ENCODE measurements at places on chromosomes 6 and 20.

GRCh38 chr6:27814665-27815424, 97.4 kb downstream of the OR2B2 start:
- peak; percentile 84 for DNase-seq

DNA sequence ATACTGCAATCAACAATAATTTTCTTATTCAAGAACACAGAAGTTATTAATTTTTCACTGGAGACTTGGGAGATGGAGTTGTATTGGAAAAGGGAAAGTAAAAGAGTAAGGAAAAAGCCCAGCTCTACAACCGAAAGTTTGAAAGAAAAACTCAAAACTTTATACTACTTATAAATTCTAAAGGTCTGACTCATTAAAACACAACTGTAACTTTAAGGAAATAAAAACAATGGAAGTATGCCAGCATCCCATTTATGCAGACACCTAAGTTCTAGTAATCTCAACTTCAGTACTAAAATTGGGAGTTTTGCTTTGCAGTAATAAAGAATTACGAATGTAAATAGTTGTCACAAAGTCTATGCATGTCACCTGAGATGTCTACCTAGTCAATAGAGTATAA, 80.6 kb downstream of the IRAK1BP1 start:
- DNase-seq = peak; percentile 23

DNA sequence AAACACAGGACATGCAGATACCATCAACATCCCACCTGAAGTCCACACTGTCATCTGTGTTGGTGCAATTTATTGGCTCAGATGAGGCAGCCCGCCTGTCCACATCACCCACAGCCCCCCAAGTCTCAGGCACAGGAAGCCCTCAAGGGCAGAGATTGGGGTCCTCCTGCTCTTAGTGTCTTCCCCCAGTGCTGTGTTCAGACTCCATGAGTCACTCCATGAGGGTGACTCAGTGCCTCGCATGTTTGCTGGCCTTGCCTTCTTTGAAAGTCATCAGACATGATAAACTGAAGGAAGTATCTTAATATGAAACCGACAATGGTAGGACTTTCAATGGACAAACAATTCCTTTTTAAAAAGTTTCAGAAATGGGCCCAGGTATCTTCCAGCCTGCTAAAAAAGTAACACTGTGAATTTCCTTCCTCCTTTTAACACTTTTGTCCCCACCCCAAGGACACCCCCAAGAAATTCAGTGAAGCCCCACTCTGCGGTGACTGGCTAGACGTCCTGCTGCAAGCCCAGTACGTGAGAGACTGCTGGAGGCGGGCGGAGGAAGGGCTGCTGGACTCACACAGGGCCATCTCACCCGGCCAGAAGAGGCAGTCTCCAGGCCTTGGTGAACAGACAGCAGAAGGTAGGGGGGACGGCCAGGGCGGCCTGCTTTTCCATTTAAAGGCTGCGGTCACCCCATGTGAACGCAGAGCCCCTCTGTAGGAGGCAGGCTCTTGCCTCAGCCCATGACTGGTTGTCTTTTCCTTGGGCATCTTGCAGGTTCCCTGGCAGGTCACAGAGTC, 43.0 kb upstream of the KCNK16 start:
- no peak for DNase-seq

DNA sequence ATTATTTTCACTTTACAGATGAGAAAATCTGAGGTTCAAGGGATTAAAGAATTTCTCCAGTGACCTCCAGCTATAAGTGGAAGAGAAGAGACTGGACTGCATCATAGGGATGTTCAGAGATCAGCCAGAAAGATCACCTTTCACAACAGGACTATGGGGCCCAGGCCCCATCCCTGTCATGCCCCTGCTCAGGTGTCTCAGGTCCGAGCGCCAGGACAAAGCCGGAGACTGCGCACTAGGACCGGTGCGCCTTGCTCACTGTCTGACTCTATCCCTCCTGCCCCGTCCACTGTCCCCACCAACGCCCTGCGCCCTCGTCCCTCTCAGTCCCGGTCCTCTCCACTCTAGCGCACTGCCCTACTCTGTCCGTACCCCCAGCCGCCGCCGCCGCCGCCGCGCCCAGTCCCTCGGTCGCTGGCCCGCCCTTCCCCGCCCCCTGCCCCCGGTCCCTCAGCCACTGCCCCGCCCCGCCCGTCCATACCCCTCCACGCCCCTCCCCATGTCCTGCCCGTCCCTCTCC, 521 bp upstream of the RAD21L1 start:
- DNase-seq = no peak

DNA sequence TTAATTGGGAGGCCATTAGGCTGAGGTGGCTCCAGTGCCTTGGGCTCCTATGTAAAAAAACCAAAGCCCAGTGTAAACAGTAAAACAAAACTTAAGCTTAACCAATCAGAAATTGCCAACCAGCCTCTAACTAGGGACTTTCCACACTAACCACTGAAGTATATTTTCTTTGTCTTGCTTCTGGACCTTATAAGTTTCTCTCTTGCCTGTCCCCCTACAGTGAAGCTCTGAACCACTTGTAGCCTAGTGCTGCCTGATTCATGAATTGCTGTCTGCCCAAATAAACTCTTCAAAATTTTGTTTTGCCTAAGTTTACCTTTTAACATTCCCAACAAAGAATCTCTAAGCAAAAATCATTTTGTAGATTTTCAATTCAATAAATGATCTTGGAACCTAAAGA, 28.2 kb downstream of the POPDC3 start:
- no peak for DNase-seq

- DNase-seq = no peak
These were observed 302.4 kb downstream of the THBS2 start for GRCh38 chr6:168951217-168951616.

DNA sequence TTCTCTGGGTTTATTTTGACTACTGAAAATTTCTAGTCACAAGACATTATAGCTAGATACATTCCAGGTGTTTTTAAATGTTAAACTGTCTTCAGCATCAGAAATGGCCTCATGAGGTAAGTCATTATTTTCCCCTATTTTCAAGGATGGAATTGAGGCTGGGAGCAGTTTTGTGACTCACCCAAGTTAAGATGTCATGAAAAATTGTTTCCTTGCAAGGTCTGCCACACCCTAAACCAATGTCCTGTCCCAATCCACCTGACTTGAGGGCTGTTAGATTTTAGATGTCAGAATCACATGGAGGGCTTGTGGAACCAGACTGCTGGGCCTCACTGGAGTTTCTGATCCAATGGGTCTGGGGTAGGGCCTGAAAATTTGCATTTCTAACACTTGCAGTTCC, 16.9 kb downstream of the SLC22A3 start:
- no peak for DNase-seq

- no peak for DNase-seq
These were observed 81.4 kb downstream of the LAMA2 start for GRCh38 chr6:128964233-128964755.

DNA sequence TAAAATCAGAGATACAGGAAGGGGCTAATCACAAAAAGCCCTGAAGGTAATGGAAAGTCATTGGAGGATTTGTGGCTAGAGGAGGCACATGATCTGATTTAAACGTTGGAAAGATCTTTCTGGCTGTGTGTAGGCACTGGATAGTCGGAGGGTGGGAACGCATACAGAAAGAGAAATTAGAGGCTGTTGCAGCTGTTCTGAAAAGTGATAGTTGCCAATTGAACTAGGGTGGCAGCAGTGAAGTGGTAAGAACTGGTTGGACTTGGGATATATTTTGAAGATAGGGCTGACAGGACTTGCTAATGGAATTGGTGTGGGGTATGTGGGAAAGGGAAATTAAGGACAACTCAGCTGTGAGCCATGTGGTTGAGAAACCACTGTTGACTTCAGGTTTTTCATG, 223.6 kb downstream of the OGFRL1 start:
- DNase-seq = no peak

- no peak for DNase-seq
These were observed at the start of gene MRAP2 for GRCh38 chr6:84033523-84034451. Gene MRAP2 (plus strand): TSS chr6:84033772. CDS start chr6:84055319, 21,547 bp downstream.

DNA sequence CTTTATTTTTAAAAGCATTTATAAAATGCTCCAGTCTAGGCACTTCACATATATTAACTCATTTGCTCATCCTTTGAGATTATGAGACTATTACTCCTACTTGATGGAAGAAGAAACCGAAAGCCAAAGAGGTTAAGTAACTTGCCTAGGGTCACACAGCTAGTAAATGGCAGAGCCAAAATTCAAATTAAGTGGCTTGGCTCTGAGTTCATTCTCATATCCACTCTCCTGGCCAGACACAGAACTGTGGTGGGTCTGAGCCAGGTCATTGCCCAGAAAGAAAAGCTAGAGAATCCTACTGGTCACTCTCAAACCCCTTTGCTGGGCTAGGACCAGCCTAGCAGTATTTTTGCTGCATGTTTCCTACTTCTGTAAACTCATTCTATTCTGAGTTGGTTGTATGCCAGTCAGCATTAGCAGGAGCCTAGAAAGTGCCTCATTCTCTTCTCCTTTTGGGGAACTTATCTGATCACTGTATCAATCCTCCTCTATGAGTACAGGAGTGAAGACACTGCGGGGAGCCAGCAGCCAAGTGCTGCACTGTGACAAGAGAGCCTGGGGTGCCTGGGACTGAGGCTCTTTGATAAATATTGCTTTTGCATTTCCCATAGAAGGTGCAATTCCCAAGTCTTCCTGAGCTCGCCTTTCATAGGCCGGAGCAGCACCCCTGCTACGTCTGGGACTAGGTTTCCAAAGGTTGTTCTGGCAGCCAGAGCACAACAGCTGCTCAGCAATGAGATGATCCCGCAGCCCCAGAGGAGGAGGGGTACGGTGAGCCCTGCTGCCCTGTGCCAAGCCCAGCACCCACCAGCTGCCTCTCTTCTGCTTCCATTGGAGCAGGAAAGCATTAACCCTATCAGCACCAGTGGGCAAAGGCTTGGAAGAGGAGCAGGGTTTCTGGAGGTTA, 728.3 kb downstream of the MAFB start:
- DNase-seq = no peak

- no peak for DNase-seq
These were observed 20.5 kb downstream of the SLC22A3 start for GRCh38 chr6:160368670-160369069.

- no peak for DNase-seq
These were observed 205.2 kb downstream of the MYLK4 start for GRCh38 chr6:2545383-2546038.

- DNase-seq = peak; percentile 43
These were observed 534.2 kb downstream of the HACE1 start for GRCh38 chr6:104325341-104326172.

GRCh38 chr20:25237610-25238318, 10.1 kb upstream of the PYGB start:
- DNase-seq = peak; percentile 100

DNA sequence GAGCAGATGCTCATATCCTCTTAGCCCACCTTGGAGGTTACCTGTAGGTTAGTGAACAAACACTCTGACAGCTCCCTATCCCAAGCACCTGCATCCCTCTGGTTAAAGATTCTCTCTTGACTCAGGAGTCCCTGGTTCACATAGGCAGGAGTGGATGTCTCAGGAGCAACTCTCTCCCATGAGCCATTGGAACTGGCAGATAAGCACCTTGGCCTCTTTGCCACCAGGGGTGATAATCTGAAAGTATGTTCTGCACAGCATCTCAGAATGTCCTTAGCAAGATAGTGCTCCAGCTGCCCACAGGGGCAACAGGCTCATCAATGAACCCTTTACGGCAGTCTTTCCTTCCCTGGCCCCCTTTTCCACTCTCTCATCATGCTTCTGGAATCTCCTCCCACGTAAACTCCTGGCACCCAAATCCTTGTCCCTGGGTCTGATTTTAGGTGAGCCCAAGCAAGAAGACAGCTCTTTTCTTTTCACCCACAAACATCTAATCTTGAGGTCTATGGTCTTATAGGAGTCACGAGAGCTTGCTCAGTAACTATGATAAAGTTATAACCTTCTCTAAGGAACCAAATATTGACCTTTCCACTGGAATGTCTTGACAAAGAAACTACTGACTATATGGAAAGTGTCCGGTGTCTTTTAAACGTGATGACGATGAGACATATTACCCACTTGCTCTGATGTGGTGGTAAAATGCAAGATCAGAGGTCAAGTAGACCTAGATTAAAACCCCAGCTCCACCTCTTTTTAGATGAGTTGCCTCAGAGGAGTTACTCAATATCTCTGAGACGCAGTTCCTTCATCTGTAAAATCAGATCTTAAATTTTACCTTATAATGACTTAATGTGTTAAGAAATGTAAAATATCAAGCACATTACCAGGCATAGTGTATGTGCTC, 39.8 kb upstream of the ISM1 start:
- DNase-seq = no peak

DNA sequence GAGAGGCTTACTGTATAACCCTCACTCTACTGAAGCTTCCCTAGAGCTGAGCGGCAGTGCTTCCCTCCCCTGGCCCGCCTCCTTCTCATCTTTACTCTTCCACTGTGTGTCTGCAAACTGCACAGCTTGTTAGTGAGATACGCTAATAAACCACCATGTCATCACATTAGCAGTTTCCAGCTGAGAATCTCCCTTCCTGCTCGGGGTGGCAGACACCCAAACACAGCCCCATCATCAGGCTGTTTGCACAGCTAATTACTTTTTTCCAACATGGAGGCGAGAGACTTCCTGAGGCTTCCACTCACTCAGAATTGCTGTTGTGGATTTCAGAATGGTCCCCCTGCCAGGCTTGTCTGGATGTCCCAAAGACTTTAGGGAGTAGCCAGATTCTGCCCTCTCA, 444.9 kb upstream of the SULF2 start:
- no peak for DNase-seq

DNA sequence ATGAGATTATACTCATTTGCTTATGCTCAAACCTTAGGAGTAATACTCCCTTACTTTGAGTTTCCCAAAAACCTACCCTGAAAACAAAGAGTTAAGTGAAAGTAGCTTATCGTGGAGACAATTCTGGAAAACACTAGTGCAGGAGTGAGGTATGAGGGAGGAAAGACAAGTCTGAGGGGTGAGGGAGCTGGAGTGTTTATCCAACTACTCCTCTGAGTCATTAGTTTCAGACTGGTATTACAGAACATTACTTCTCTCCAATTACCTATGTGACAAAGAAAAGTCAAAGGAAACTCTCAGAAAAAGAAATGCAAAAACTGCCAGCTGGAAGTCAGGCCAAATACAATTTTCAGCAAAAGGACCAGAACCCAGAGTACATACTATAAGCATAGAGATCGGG, 171.1 kb upstream of the SPTLC3 start:
- no peak for DNase-seq

GRCh38 chr6:151239603-151240035, at the start of gene AKAP12:
Gene AKAP12 (plus strand): TSS chr6:151239967. CDS start chr6:151240563, 596 bp downstream.
- no peak for DNase-seq

- DNase-seq = no peak
These were observed 26.4 kb upstream of the SALL4 start for GRCh38 chr20:51828762-51829161.

- DNase-seq = no peak
These were observed 35.8 kb upstream of the IGF2R start for GRCh38 chr6:159933077-159933476.

- DNase-seq = peak; percentile 60
These were observed 21.2 kb downstream of the RAMACL start for GRCh38 chr6:166565084-166565967.

DNA sequence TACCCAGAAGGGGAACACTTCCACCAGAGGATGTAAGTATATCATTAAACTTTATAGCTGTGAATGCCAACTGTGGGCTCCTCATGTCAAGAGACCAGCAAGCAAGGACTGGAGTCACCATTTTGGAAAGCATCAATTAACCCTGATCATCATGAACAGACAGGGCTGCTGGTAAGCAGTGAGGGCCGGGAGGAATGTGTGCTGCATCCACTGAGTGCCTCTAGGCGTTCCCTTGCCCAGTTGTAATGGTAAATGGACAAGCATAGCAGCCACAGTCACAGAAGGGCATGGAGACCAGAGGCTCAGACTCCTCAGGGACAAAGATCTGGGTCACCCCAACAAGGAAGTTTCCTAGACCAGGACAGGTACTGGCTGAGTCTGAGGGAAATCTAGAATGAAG, 23.6 kb downstream of the LINC00237 start:
- DNase-seq = no peak

GRCh38 chr6:112017169-112017568, 36.7 kb upstream of the CCN6 start:
- no peak for DNase-seq

GRCh38 chr6:122048570-122048969, 350.9 kb upstream of the HSF2 start:
- no peak for DNase-seq

All from skeletal muscle cell (primary cell).